ENCODE measurements at places on chromosomes 12 and 14.

DNA sequence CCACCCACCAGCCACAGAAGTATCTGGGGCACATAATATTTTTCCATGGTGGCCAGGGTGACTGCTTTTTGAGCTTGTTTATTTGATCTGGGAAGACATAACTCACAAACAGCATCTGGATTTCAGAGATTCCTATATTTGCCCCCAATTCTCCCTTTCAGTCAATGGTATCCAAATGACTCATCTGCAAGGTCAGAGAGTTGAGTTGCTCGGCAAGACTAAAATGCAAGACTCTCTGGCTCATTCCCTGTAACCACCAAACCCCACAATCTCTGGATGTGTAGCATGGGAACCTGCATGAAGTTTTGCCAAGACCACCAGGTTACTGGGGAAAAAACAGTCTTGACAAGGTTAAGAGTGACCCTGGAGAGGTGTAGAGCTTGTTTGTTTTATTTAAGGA lies 174.9 kb upstream of the FAR2 start:
- DNase-seq, result no peak

- no peak for DNase-seq
Measured at GRCh38 chr12:97601934-97602720, 139.5 kb downstream of the RMST start.

GRCh38 chr14:68325267-68325807 lies 467.5 kb downstream of the ZFP36L1 start:
- no peak for DNase-seq

DNA sequence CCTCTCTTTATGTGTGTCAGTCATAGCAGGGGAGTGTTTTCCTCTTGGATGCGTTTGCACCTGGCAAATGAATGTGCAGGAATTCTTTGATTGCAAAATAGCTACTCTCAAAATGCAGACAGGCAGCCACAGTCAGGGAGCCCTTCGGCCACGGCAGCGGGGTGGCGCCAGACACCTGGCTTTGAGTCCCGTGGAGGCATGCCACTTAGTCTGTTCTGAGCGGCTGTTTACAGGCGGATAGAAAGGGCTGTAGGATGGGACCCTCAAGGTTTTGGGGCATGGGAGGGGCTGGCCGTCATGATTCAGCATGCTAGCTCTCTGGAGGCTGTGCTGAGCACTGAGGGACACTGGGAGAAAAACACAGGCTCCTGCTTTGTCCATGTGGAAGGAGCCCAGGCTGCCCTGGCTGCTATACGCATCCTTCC lies 117.1 kb downstream of the SLC25A47 start:
- DNase-seq, result no peak

DNA sequence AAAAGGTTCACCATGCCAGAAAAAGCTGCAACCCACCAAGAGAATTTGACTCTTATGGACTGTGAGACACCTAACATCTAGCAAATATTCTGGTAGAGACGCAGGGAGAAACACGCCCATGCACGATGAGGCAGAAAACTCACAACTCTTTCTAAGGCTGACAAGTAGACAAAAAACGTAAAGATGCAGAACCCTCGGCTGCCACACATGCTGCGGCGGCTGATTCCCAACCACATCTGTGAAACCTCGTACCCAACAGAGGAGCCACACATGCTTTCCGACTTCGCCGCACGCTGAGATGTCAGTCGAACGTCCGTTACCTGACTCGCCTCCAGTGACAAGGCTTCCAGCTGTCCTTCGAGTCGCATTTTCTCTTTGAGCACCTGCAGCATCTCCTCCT lies 21.8 kb downstream of the GOLGA3 start:
- no peak for DNase-seq

- no peak for DNase-seq
Measured at GRCh38 chr12:63470161-63470560, 198.1 kb downstream of the DPY19L2 start.

GRCh38 chr12:105738051-105738450 lies 400.7 kb downstream of the NUAK1 start:
- DNase-seq, result no peak

DNA sequence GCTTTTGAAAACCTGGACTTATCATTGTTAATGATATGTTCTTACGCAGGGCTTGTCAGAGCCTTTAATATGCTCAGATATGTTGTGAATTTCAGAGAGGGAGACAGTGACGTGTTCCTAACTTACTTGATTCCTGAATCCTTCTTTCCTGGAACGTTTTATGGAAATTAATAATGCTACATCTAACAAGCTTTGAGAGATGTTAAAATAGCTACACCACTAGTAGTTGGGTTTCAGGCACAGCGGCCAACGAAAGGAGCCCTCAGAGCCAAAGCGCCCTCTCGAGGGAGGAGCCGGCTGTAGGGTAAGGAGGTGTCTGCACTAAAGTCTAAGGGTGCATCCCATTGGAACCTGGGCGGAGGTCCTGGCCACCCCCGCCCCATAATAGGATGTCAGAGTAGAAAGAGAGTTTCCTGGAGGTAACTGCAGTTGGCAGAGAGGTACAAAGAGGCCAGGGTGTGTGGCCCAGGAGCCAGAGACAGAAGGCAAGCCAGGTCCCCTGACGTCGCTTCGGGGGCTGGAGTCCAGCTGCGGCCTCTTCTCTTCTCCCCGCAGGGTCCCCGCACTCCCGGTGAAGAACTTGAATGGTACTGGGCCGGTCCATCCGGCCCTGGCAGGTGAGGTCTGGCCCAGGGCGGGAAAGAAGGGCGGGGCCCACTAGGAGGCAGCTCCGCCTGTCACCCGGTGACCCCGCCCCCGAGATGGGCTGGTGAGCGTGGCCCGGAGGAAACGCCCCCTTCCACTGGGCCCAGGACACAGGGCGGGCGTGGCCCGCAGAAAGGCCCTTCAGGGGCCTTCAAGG lies 36.3 kb downstream of the DTX1 start:
- DNase-seq, result no peak

All from NCI-H187 treated with DMSO at 0.1 percent for 48 hours (cell line).